ENCODE measurements at places on chromosomes 3 and 15.

DNA sequence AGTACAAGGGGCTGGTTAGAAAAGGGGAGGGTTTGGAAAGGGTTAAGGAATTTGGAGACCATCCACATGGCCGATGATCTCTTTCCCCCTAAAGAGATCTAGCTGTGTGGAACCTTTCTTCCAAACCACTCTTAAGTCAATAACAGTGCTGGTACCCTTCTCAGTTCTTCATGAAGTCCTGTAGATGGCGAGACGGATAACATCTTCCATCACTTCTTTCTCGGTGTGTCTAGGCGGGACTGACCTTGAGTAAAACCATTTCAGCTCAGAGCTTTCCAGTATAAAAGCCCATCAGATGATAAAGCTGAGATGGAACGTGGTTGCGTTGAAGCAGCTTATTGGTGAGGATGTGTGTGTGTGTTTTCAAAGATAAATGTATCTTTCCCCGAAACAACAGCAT, 151.5 kb upstream of the BHLHE40 start:
- no peak for DNase-seq

DNA sequence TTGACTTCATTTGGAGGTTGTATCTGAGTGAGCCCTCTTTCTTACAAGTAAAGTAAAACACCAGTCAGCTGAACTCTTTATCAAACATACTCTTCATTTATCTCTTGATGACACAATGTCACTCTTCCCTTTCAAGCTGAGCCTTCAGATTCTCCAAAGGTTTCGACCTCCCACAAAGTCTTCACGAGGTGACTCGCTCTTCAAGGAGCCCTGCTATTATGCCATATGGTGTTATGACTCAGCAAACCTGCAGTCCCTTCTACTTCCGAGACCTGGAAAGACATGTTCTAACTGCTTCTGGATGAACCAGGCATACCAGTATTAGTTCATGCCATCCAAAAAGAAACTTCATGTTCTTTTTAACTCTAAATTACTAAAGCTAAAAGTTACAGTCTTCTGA, 23.1 kb downstream of the AADAC start:
- DNase-seq = no peak

DNA sequence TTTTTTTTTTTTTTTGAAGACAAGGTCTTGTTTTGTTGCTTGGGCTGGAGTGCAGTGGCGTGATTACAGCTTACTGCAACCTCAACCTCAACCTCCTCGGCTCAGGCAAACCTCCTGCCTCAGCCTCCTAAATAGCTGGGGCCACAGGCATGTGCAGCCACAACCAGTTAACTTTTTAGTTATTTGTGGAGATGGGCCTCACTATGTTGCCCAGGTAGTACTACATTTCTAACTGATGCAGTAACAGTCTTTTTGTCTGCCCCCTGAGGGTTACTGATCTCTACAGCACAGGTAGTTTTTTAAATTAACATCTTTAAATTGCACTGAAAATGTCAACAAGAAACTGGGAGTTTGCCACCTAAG, 3.4 kb upstream of the LMLN start:
- DNase-seq = no peak

DNA sequence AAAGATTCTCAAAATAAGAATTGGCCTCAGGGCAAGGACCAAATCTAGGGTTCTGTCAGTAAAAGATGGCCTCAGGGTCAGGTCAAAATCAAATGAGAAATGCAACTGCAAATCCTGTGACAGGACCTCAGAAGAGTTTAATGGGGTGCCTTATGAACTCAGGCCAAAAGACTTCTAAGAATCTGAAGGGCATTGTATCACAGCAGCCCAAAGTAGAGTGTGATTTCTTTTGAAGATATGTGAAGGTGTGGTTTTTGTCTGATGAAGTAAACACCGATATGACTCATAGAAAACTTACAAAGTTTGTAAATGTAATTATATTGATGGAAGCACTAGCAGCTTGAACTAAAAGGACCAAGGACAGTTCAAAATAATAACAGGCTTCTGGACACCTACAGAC, 966.1 kb downstream of the AGBL1 start:
- no peak for DNase-seq

GRCh38 chr3:188624828-188625227, 470.9 kb downstream of the LPP start:
- DNase-seq = no peak

- DNase-seq = no peak
Observed at GRCh38 chr3:100009276-100010086, 104.8 kb downstream of the FILIP1L start.

DNA sequence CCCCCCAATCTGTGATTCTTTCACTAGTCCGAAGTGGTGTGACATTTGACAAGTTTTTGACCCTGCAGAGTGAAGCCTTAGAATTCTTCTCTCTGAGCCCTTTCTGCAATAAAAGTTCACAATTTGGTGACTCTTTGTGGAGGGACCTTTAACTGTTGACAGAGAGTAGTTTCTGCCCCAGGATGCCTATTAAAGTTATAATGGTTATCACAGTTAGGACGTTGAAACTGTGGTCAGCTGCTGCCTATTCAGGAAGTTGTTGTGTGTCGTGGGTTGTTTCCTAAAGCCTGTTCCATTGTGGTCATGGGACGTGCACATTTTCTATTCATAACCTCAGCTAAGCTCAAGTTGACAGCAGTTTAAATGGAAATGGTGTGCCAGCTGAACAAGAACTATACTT, 274.5 kb downstream of the NEK10 start:
- no peak for DNase-seq

GRCh38 chr15:79222808-79223207, 59.7 kb upstream of the ANKRD34C start:
- no peak for DNase-seq

DNA sequence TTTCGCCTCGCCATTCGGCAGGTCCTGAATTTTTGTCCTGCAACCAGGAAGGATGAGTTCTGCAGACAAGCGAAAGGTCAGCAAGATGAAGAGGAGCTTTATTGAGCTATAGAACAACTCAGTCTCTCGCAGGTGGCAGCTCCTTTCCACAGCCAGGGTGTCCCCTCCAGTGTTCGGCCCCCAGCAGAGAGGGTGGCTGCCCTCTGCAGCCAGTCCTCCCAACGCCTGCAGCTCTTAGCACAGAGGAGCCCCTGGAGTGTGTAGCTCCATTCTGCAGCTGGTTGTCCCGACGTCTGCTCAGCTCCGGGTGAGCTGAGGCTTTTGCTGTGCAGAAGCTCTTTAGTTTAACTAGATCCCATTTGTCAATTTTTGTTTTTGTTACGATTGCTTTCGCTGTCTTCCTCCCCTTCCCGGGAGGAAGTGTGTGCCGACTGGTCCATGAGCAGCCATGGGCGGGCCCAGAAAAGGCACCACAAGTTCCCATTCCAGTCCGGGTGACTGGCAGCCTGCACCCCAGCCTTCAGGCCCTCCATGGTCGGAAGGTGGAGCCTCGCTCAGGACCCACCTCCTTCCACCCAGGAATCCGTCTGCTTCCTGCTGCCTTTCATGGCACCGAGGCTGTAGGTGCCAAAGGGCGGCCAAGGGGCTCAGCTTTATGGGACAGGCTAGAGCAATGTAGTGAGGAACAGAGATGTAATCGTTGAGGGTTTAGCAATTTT, 497.8 kb upstream of the CNTN4 start:
- no peak for DNase-seq

DNA sequence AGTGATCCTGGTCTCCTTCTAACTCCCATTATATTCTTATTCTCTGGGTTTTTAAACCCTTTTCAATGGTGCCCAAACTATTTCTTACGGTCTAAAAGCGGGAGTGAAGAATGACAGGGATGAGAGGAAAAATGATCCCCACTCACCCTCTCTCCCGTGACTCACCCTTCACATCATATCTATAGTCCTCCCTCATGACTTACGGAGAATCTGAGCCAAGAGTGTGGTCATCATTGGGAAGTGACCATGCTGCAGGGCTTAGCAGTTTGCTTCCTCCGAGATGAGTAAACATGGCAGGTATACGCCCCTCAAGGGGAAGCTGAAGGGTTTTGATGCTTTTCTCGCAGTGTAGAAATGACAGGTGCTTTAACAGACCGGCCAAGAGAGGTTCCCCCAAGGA, 274.0 kb downstream of the RYR3 start:
- DNase-seq = no peak

DNA sequence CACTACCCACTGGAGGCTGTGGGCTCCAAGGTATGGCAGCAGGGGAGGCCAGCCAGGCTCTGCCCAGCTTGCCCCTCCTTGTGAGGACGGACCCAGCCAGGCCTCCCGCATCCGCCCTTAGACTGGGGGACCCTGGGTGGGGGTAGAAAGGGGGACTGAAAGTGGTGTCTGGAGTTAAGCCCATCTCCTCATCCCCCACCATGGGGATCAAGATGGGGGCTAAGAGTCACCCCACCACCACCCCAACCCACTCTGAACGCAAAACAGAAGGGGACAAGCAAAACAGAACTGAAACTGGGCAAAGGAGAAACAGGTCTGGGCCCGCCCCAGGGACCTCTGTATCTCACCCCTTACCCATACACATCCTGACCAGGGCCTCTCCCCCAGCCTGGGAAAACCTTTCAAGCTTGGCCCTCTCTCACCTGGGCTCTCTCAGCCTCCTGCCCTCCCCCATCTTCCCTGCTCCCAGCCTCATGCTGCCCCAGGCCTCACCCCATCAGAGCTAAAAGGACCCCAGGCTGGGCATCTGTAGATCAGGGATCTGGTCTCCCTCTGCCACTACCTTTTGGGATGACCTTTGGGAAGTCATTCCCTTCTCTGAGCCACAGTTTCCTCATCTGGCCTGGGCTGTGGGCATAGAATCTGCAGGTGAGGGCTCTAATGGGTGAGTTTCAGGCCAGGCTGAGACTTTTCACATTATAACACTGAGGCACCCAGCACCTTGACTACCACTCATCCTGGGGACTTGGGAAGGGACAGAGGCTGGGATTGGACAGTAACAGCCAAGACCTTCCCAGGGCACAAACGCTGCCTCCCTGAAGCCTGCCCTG, 30.0 kb upstream of the CYP11A1 start:
- no peak for DNase-seq

- no peak for DNase-seq
Observed at GRCh38 chr15:90360746-90361145, 8.7 kb downstream of the ZNF774 start.

DNA sequence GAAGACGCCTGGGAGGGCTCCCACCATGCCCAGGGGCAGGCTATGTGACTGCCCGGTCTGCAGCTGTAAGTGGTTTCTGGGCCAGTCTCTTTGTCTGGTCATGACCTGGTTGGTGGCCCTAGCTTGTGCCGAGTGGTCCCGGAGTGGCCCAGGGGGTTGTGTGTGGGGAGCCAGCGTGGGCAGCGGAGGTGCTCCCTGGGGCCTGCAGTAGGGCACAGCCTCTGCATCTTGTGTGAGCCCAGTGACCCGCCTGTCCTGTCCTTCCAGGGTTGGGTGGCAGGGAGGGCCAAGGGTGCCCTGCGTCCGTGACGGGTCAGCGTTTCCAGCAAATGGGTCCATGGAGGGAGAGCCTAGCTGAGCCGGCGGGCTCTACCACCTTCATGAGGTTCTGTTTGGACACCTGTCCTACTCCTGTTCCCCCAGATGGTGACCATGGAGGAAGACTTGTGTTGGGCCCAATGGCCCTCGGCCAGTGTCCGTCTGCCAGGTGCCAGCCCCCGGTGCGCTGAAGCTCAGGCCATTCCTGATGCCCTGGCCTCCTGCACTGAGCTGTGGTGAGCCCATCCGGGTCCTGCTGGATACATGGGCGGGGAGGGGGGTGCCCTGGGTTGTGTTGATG, 215.4 kb downstream of the SNRPN start:
- DNase-seq = no peak

DNA sequence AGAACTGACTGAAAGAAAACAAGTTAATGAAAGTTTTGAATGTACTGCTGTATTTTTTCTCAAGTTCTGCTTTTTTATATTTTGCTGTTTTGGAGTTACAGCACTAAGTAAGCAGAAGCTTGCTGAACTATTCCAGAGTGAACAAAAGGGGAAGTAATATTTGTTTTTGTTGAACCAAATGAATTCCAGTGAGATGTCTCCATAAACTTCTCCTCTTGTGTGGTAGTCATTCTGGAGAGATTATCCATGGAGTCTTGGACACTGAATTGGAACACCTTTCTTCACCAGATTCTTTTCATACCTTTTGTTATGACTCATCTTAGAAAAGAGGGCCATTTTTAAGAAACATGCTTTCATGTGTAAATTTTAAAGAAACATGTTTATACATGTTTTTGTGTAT, 8.8 kb downstream of the ANKUB1 start:
- no peak for DNase-seq

DNA sequence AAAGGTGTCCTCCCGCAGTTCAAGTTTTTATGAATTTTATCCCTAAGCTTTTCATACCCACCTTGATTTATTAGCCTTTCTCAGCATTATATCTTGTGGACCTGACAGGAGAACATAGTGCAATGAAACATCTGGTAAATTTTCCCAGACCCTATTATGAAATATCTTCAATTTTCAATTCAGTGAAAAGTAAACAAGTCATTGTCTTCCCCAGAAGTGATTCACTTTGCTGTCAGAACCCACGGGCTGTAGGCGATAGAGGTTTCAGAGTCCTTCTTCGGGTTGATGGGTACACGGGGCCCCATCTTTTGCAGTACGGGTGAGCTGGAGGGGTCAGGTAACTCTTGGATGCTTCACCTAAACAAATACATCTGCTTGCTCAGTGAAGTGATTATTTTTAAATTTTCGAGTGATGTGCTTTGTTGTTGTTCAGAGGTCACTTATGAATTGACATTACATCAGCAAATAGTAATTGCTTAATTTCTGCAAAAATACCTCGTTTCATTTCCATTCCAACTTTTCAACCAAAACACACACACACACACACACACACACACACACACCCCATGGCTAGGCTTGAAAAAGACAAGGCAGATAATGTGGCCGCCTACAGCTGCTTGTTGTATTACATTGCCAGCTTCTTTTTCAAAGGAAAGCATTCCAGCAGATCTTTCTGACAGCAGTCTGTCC, 102.9 kb downstream of the SEMA6D start:
- no peak for DNase-seq

DNA sequence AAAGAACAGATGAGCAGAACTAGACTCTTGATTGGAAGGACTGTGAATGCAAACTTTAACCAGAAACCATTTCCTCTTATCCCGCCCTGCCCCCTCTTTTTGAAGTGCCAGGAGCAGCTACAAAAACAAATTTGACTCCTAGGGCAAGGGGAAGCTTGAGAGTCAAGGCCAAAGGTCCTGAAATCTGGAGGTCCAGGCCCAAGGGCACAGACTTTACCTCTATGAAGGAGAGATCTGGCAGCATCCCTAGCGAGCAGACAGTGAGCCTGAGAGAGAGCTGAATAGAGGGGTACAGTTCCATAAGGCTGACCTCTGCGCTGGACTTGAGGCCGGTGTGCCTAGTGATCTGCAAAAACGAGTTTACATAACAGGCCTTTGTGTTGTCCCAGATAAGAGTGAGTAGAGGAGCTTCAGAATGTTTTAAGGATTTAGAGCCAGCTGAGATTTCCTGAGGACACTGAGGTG, 5.1 kb downstream of the RAB43 start:
- DNase-seq = no peak

DNA sequence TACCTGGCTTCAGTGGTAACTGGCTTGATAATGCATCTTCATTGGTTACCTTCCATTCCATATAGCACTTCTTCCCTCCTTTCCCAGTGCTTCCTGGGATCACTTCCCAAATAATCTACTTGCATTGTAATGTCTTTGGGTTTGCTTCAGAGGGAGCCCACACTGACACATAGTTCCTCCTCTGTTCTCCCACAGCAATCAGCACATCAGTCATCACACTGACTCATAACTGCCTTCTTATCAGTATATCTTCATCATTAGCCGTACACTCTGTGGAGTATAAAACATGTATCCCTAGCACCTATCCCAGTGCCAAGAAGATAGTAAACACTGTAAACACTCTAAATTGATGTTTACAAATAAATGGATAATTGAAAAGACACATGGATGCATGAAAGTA, 91.4 kb upstream of the SCN10A start:
- no peak for DNase-seq

- no peak for DNase-seq
Observed at GRCh38 chr3:119642746-119643473, 17.5 kb downstream of the POPDC2 start.
